Putamen (tissue), 1 donor: ENCODE measurements at places on chromosomes 1 and 21.

DNA sequence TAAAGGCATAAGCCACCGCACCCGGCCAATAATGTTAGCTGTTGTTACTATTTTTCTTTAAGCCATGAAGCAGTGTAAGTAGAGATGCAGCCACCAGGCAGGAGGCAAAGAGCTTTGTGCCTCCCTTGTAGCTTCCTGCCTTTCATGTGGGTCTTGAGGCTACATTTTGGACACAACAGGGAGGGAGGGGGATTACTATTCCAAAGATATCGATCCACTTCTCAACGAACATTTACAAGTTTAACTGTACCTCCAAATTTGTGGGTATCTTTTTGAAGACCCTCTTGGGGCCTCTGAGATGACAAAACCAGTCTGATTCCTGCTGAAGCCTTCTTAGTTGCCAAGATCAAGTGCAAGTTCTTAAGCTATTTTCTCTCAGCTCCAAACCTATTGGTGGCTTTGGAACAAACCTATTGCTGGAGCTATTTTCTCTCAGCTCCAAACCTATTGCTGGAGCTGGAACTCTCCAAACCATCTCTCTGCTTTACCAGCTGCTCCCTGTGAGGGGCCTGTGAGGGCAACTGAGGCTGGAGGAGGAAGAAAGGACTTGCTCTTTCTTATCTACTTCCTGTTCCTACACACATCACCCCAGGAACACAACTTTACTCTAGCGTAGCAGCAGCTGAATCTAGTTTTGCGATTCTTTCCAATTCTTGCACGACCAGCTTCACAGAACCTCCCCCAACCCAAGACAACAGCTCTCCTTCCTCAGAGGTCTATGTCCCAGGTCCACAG is 16.1 kb upstream of the RCAN3 start:
- no peak for DNase-seq

DNA sequence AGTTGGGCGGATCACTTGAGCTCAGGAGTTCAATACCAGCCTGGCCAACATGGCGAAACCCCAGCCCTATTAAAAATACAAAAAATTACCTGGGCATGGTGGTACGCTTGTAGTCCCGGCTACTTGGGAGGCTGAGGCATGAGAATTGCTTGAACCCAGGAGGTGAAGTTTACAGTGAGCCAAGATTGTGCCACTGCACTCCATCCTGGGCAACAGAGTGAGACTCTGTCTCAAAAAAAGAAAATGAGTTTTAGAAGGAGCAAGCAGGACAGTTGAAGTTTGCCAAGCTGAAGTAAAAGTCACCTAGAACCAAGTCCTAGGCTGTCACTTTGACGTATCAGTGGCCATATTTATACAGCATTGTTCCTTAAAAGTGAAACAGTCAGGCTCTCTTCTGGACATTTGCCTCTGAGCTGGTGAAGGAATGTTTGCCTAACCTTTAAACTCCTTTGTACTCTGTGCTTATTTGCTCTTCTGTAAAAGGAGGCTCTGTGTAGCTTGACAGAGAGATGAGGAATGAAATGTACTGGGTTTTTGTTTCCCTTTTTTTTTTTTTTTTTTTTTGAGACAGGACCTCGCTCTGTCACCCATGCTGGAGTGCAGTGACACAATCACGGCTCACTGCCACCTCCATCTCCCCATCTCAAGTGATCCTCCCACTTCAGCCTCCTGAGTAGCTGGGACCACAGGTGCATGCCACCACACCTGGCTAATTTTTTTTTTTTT is 2.8 kb downstream of the RAB4A start:
- no peak for DNase-seq

DNA sequence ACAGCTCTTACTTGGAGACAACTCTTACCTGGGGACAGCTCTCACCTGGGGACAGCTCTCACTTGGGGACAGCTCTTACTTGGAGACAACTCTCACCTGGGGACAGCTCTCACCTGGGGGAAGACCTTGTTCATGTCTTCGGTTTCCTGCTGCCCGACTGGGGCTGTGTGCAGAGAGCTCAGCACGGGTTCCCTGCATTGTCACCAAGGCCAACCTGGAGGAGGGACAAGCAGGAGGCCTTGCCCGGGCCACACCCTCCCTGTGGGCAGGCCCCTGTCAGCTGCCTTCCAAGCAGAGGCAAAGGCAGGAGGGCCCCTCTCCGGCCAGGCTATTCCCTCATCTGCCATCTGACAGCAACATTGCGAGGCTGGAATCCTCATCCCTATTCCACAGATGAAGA is at the start of gene LDLRAD1:
Gene LDLRAD1 (minus strand): TSS at position 208 of the 400 bp plus-strand sequence. CDS start 74 bp downstream, at position 134.
- DNase-seq, result no peak

DNA sequence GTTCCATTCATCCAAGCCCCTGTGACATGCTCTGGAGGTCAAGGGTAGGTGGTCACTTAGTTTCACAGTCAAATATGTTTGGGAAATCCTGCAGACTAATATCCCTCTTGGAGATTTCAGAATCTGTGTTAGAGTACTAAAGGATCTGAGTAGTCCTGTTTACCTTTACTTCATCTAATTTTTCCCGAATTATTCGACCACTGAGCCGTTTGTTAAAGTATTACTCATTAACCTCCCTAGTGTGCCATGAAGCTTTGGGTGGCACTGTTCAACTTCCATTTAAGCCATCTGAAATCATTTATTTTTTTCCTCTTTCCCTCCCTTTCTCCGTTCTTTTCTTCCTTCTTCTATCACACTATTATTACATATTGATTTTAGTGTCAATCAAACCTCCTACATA is 109.9 kb downstream of the NGF start:
- DNase-seq, result no peak

GRCh38 chr1:82161700-82162141 is 361.0 kb downstream of the ADGRL2 start:
- no peak for DNase-seq

DNA sequence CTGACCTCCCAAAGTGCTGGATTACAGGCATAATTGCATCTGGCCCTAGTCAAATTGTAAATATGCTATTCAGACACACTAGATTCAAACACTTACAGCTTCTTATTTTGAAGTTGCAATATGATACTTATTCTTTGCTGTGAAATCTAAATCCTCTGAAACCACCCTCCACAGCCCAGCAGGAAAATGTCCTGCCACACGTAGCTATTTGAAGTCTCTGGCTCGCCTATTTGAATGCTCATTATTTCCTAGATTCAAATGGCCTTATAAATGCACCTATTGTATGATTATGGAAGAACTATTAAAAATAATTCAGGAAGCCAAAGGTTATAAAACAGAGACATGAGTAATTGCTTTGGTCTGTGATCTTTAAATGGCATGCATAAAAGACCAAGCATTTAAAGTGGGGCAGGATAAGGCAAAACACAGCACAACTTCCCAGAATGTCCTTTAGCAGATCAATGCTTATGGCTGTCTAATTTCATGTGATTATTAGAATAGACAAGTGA is 26.6 kb upstream of the FBXO28 start:
- no peak for DNase-seq
